ENCODE measurements at places on chromosomes 6 and 20. TPM values are rescaled to one million over a fixed set of nuclear protein-coding genes. Genes with fewer than 3 reads are reported as not detected.

The RAE1 gene
- 48.1 TPM for total RNA-seq

The TTK gene
- 26.2 TPM for total RNA-seq

GRCh38 chr20:60586269-60587050 lies 628.2 kb downstream of the CDH26 start:
- DNase-seq = no peak
- H3K4me3 ChIP-seq = no peak overlapping the region
- no peaks in the 10 kb centered on the region for H3K4me1 ChIP-seq
- H3K27ac ChIP-seq = no peak overlapping the region
- H3K36me3 ChIP-seq = no peaks in the 10 kb centered on the region

GRCh38 chr20:63227260-63227659 lies 8.4 kb upstream of the BIRC7 start:
- no peaks in the 10 kb centered on the region for H3K4me1 ChIP-seq
- H3K36me3 ChIP-seq = no peaks in the 10 kb centered on the region
- no peak overlapping the region for H3K4me3 ChIP-seq
- peaks cover 34% of the 10 kb centered on the region for H3K27me3 ChIP-seq
- DNase-seq = no peak

- no peak for DNase-seq
- H3K4me1 ChIP-seq = peaks cover 38% of the 10 kb centered on the region
- H3K4me3 ChIP-seq = no peak overlapping the region
These were observed 82.7 kb downstream of the THEMIS start for GRCh38 chr6:127818149-127818548.

- H3K4me3 ChIP-seq = no peak overlapping the region
- no peak for DNase-seq
- no peaks in the 10 kb centered on the region for H3K4me1 ChIP-seq
- H3K36me3 ChIP-seq = no peaks in the 10 kb centered on the region
These were observed 86.3 kb downstream of the SOX4 start for GRCh38 chr6:21679761-21680265.

- peaks cover 61% of the 10 kb centered on the region for H3K4me1 ChIP-seq
- H3K27me3 ChIP-seq = no peaks in the 10 kb centered on the region
- DNase-seq = peak; percentile 71
- no peaks in the 10 kb centered on the region for H3K36me3 ChIP-seq
These were observed 148.1 kb downstream of the CEBPB start for GRCh38 chr20:50338479-50339391.

DNA sequence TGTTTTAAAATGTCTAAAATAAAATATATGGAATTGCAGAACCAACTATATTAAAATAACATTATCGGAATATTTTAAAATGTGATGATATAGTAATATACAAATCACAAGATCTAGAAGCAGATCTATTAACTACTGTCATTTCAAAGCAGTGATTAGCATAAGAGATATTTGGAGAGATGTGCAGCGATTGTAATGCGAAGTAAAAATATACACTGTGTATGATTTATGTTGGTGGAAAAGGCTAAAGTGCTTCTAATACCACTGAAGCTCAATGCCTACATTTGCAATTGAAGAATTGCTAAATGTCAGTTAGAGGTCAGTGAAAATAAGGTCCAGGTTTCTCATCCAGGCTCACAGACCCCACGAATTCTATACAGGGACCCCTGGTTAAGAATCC lies 248.6 kb upstream of the PLN start:
- H3K27ac ChIP-seq = no peak overlapping the region
- DNase-seq = no peak
- H3K4me3 ChIP-seq = no peak overlapping the region
- no peaks in the 10 kb centered on the region for H3K36me3 ChIP-seq
- no peaks in the 10 kb centered on the region for H3K4me1 ChIP-seq

The C6orf58 gene
- total RNA-seq = not detected

GRCh38 chr20:40134176-40134575 lies 554.9 kb downstream of the MAFB start:
- no peak overlapping the region for H3K4me3 ChIP-seq
- no peak for DNase-seq
- no peak overlapping the region for H3K27ac ChIP-seq
- H3K36me3 ChIP-seq = no peaks in the 10 kb centered on the region
- no peaks in the 10 kb centered on the region for H3K4me1 ChIP-seq

GRCh38 chr6:120700001-120700400 lies 634.3 kb downstream of the TBC1D32 start:
- no peaks in the 10 kb centered on the region for H3K27me3 ChIP-seq
- no peak overlapping the region for H3K4me3 ChIP-seq
- H3K4me1 ChIP-seq = no peaks in the 10 kb centered on the region
- no peaks in the 10 kb centered on the region for H3K36me3 ChIP-seq

Data from activated T-helper 2 cell treated with anti-CD3 and anti-CD28 coated beads, Interferon-gamma antibody, Interleukin-2, Interleukin-4, amounts not matched to agents 10 μg/mL and 5 μg/mL and 100 μg/mL, durations not matched to agents 14 hours and 24 hours and 36 hours (primary cell).